ENCODE measurements at places on chromosomes 13 and 19.

DNA sequence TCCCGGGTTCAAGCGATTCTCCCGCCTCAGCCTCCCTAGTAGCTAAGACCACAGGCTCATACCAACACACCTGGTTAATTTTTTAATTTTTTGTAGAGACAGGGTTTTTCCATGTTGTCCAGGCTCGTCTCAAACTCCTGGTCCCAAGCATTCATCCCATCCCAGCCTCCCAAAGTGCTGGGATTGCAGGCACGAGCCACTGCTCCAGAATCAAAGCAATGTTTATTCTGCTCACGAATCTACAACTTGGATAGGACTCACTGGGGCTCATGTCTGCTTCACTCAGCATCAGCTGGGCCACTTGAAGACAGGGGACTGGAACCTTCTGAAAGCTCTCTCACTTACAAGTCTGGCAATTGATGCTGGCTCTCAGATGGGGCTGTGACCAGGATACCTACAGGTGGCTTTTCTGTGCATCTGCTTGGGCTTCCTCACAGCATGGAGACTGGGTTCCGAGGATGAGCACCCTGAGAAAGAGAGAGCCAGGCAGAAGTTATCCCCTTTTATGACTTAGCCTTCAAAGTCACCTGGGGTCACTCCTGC, 8.2 kb upstream of the ZNF792 start:
- DNase-seq: no peak

GRCh38 chr13:57932061-57932460, 300.5 kb downstream of the PCDH17 start:
- DNase-seq: no peak

- DNase-seq: no peak
Measured at GRCh38 chr13:101988140-101988539, 413.7 kb downstream of the FGF14 start.

DNA sequence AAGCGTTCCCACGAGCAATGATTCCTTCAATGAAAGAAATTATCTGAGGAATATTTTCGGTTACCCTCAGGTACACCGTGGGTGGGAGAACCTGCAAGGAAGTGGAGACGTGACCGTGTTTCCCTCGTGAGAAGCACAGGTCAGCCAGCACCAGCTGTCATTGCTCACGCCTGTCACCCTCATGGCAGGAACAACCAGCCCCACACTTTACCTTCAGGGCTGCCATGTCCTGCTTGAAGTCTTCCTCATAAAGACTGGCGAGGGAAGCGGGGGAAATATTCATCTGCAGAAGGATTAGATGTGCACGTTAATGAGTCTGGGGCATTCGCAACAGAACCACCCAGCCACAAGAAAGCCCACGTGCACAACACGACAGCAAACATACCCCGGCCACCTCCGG, 18.2 kb downstream of the CARS2 start:
- DNase-seq: no peak

DNA sequence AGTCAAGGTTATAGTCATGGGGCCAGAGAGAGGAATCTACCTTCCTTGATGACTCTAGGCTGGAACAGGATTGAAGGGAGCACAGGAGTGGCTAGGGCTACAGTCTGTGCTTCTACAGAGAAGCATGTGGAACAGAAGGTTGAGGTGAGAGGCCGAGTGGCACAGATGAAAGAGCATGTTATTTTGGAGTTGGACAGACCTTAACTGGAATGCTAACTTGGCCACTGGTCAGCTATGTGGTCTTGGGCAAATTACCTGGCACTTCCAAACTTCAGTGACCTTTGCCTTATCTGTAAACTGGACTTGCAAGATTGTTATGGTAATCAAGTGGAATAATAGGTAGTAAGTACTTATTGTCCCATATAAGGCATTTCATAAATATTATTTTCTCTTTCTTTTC, 252.7 kb downstream of the KCNRG start:
- no peak for DNase-seq

DNA sequence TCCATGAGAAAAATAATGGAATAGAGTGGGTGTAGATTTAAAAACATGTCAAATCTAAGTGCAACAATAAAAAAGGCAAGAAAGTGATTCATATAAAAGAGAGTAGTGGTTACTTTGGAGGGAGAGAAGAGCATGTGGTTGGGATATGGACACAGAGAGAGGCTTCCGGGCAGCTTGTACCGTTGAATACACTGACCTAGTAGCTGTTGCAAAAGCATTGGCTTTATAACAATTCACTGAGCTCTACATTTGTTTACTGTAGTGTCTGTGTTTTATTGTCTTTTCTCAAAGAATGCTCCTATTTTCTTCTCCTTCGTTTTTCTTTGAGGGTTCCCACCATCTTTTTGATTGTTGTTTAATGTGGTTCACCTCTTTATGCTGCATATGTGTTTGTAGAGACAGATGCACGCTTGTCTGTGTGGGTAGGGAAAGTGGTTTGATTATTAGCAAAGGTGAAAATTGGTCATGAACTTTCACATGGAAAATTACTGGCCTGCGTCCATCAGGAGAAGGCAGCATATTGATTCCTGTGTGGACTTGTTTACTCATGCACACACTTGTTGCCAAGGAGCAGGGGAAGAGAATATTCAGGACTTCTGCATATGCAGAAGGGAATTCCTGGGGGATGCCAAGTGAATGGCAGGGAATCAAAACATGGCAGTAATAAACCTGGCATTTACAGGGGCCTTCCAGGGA, 29.9 kb upstream of the IRS2 start:
- no peak for DNase-seq

DNA sequence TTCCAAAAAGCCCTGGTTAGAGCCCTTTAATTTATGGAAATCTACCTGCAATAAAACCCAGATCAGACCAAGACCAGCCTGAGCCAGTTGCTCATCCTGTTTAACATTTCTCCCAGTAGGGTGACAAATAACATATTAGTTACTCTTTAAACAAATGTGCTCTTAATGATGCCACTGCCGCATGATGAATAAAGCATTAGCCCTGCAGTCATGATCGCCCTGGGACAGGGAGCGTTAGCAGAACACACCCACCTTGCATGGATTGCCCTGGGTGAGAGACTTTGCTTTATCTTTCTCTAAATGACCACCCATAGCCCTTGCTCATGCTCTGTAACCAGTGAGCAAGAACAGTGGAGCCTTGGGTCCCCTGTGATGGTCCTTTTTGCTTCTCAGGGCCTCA, 362.4 kb downstream of the ENOX1 start:
- DNase-seq: no peak

Data from hypothalamus (tissue), 51 donors.